RPMI8226 (cell line): ENCODE measurements at places on chromosomes 16 and 17.
A peak's percentile ranks its signal among the peaks of the same experiment; 100 is the strongest.

- no peak for DNase-seq
Measured at GRCh38 chr17:37827905-37828650, 83.2 kb upstream of the HNF1B start.

GRCh38 chr17:57606111-57606875 lies 138.8 kb downstream of the CCDC182 start:
- peak; percentile 81 for DNase-seq

DNA sequence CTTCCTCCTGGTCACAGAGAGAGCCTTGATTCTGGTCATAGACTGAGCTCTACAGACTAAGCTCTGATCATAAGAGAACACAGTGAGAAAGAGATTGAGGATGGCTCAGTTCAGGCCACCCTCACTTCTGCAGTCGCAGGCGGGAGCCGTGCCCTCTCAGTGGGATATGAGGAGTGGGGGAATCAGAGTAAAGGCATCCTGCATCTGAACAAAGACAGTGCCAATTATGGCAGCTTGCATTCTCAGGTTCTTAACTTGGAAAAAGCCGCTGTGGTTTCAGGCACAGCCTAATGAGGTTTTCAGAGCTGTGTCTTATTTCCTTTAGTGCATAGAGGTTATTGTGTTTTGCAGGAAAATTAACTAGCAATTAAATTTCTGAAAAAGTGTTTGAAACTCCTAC lies 134.4 kb upstream of the NLRP1 start:
- DNase-seq, result no peak

DNA sequence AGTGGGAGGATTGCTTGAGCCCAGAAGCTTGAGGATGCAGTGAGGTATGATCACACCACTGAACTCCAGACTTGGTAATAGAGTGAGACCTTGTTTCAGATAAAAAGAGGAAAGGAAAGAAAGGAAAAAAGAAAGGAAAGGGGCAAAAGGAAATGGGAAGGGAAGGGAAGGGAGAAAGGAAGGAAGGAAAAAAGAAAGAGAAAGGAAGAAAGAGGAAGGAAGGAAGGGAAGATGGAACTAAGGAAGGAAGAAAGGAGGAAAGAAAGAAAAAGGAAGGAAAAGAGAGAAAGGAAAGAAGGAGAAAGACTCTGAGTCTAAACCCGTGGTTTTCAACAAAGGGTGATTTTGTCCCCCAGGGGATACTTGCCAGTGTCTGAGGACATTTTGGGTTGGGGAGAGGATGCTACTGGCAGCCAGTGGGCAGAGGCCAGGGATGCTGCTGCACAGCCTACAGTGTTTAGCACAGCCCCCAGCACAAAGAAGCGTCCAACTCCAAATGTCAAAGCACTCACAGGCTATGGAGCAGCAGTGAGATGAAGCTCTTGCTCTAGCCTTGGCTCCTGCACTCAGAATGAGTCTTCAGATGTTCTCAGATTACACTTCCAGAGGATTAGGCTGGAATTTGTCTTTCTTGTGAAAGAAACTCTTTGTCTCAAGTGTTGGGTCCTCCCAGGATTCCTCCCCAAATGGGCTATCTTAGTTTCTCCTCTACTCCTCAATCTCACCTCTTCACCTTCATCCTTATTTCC lies 64.2 kb downstream of the BMERB1 start:
- DNase-seq, result no peak

DNA sequence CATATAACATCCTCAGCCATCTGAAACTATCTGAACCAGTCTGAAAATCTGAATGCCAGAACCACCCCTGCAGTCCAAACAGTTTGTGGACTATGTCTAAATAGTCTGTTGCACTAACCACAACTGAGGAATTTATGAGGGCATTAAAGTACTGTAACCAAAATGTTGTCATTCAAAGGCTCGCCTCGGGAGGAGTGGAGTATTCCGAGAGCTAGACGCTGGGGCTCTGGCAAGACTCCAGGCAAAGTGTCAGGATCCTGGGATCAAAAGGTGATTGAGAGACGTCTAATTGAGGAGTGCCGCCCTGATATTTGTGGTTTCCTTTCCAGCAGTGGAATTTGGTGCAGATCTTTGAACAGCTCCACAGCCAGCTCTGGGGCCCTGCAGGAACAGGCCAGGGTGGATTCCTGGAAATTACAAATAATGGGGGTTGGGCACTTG lies 142.9 kb upstream of the MYOCD start:
- DNase-seq, result no peak

DNA sequence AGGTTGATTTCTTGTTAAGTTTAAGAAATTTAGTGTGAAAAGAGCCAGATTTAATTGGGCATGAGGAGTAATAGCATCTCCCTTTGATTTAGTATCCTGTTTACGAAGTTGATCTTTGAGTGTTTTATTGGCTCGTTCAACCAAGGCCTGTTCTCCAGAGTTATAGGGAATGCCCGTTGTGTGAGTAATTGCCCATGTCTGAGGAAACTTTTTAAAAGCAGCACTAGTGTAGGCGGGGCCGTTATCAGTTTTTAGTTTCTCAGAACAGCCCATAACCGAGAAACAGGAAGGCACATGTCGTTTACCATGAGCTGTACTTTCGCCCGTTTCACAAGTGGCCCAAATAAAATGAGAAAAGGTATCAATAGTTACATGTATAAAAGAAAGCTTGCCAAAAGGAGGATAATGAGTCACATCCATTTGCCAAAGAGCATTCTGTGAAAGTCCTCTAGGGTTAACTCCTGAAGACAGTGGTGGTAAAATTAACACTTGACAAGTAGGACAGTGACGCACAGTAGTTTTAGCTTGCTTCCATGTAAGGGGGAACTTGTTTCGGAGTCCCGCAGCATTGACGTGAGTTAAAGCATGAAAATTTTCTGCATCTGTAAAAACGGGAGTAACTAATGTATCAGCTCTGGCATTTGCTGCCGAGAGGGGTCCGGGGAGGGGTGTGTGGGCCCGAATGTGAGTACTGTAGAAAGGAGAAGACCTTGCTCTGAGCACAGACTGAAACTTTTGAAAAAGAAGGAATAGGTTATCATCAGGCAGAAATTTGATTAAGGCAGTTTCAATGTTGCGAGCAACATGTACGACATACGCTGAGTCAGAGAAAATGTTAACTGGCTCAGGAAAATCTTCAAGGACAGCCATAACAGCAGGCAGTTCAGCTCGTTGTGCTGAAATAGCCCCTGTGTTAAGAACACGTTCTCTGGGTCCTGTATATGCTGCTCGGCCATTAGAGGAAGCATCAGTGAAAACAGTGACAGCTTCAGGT lies 18.5 kb upstream of the KCTD5 start:
- DNase-seq, result no peak

GRCh38 chr17:38742411-38743308 lies 5.5 kb downstream of the PCGF2 start:
- DNase-seq, result peak; percentile 34

DNA sequence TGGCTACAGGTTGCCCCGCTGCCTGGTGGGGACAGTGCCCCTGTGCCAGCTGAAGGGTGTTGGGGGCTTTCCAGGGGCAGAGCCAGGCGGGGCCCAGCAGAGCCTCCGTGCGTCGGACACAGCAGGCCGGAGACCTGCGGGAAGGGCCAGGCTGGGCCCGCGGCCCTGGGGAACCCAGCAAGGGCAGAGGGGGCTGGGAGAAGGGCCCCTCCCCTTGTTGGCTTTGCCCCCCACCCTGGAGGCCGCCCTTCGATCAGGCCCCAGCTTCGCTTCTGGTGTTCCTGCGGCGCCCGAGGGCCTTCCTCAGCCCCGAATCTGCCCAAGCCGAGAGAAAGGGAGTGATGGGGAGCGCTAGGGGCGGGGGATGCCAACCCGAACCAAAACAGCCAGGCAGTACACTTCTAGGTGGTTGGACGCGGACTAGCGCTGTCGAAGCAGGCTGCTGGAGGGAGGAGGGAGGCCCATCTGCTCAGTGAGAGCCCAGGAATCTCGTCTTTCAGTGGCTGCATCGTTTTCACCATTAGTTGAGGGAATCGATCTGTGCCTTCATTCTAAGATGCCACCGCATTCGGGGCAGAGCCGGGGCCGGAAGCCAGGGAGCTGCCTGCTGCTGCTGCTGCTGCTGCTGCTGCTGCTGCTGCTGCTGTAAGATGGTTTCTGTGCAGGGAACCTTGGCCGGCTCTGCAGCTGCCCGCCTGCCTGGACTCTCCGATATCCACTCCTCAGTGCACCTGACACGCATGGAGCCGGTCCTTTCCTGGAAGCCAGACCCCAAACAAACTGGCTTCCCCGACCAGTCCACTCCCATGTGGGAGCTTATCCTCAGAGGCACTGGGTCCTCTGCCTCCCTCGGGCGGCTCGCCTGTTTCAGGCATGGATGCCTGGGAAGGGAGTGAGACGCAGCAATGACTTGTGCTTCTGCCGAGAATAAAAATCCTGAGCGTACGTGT lies 1.7 kb downstream of the JPH3 start:
- no peak for DNase-seq

GRCh38 chr16:68936736-68937631 lies 93.7 kb downstream of the TANGO6 start:
- peak; percentile 26 for DNase-seq

- DNase-seq, result no peak
Measured at GRCh38 chr16:56269811-56270684, 78.8 kb downstream of the GNAO1 start.

DNA sequence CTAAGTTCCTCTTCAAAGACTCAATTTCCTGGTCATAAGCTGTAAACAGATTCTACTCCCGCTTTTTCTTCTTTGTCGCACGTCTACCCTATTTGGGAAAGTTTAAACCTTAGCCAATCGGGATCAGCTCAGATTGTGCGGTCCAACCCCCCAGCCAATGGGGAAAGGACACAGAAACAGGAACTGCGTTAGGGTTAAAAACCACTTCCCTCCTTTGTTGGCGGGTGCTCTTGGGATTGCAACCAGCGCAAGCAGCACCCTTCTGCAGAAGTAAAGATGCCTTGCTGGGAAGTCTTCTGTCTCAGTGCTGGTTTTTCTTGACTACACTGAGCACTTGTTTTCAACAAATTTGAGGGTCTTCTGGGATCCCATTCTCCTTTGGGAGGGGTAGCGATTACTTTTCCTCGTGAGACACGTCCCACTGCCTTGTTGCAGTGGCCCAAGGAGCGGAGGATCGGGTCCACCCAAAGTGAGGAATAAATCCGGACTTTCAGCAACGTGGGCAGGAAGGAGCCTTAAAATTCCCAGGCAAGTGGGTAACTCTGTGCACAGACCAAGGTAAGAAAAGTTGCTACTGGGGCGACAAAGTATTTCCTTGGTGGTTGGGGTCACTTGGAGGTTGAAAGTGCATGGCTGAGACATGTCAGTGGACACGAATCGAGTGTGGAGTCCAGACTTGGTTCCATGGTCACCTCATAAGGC lies 1.0 kb upstream of the YPEL3 start:
- peak; percentile 25 for DNase-seq

DNA sequence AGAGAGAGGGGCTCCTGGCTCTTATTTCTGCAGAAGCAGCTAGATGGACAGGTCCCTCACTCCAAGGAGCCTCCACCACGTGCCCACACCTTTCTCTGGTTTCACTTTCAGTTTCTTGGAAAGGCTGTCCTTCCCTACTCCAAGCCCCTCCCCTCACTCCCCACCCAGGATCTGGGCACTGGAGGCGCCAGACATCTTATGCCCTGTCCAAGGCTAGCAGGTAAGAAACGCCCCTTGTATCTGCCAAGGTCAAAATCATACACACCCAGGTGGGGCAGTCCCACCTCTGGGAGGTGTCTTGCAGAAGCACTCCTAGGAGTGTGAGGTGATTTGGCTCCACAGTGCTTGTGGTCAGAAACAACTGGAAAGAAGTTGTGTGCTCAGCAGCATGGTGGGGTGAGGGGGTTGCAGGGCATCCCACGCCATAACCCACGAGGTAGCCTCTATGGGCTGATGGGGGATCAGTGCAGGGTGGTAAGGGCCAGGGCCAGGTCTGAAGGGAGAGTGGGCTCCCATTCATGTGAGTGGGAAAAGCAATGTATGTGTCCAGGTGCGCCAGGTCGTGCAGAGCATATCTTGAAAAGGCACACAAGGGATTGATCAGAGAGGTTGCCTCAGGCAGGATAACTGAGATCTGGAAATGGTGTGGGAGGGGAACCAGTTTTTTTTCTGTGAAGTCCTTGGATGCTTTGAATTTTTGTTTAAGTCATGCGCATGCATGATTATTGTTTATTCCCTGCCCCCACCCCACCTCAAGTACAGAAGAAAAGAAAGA lies 31.8 kb upstream of the PRM1 start:
- DNase-seq, result peak; percentile 95

DNA sequence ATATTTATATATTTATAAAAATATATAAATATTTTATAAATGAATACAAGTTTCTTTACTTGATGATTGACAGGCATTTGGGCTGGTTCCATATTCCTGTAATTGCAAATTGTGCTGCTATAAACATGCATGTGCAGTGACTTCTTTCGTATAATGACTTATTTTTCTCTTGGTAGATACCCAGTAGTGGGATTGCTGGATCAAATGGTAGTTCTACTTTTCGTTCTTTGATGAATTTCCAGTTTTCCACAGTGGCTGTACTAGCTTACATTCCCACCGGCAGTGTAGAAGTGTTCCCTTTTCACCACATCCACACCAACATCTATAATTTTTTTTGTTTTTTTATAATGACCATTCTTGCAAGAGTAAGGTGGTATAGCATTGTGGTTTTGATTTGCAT lies 7.8 kb downstream of the ACSM2B start:
- no peak for DNase-seq

DNA sequence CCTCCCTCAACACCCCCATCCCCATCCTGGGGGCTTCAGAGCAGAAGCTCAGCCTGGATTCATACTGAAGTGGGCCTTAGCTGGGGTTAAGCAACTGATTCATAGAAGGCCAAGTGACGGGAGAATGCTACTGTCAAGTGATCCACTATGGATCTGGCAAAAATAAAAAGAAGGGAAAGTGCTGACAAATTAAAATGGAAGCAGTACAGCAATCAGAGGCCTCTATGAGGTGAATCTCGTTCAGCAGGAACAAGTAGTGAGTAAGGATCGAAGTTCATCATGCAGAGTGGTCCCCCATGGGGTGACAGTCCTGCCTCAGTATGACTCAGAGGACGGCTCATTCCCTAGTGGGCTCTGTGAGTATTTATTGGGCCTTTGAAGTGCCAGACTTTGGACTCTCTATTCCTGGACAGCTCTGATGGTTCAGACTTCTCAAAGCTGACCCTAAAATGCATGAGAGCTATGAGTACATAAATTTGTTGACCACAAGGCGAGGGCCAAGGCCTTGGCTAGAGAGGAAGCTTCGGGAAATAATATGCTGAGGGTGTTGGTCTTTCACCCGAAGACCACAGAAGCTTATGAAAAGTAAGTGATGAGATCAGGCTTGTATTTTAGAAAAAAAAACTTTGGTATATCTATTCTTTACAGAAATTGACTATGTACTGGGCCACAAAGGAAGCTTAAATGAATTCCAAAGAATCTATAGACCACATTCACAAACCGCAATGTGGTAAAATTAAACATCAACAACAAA lies 5.3 kb upstream of the NSMCE1 start:
- no peak for DNase-seq

GRCh38 chr17:50213026-50214022 lies 11.9 kb upstream of the COL1A1 start:
- DNase-seq, result no peak
